Hindlimb muscle (tissue), 1 donor: ENCODE measurements at places on chromosomes 11 and 22. TPM values are rescaled to one million over a fixed set of nuclear protein-coding genes. Genes with fewer than 3 reads are reported as not detected.

- no peak for DNase-seq
Measured at GRCh38 chr11:130908770-130909625, 7.3 kb downstream of the SNX19 start.

Gene TSGA10IP
- 0.32 TPM for polyA plus RNA-seq

GRCh38 chr11:23974601-23975000 lies 522.3 kb upstream of the LUZP2 start:
- no peak for DNase-seq

GRCh38 chr11:40161854-40162410 lies 1297.5 kb downstream of the LRRC4C start:
- DNase-seq: no peak

Gene LAYN
- polyA plus RNA-seq: 4.2 TPM

GRCh38 chr22:46240073-46240472 lies 10.0 kb downstream of the CDPF1 start:
- DNase-seq: no peak

GRCh38 chr11:121889931-121890330 lies 226.1 kb downstream of the BLID start:
- no peak for DNase-seq

Gene MS4A6A
- polyA plus RNA-seq: 31.4 TPM

DNA sequence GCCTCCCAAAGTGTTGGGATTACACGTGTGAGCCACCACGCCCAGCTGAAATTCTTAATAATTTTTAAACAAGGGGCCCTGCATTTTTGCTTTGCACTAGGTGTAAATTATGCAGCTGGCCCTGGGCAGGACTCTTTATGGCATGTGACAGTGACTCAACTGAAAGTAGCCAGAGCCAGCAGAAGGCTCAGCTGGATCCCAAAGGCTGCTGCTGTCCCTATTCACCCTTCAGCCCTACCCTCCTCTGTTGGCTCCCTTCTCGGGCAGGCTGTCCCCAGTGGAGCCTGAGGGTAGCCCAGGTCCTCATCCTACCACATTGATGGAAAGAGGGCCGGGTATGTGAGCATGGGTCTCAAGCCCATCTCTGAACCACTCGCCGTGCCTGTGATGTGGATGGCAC lies 45.6 kb downstream of the CD82 start:
- no peak for DNase-seq

Gene MAPK8IP2
- polyA plus RNA-seq: 0.70 TPM

- DNase-seq: no peak
Measured at GRCh38 chr22:38244106-38244505, 28.7 kb downstream of the TMEM184B start.

GRCh38 chr11:79437981-79438630 lies 2.7 kb downstream of the TENM4 start:
- peak; percentile 26 for DNase-seq

Gene BRD1
- polyA plus RNA-seq: 31.0 TPM

Gene OSM
- 0.17 TPM for polyA plus RNA-seq

Gene DDI1
- not detected for polyA plus RNA-seq

DNA sequence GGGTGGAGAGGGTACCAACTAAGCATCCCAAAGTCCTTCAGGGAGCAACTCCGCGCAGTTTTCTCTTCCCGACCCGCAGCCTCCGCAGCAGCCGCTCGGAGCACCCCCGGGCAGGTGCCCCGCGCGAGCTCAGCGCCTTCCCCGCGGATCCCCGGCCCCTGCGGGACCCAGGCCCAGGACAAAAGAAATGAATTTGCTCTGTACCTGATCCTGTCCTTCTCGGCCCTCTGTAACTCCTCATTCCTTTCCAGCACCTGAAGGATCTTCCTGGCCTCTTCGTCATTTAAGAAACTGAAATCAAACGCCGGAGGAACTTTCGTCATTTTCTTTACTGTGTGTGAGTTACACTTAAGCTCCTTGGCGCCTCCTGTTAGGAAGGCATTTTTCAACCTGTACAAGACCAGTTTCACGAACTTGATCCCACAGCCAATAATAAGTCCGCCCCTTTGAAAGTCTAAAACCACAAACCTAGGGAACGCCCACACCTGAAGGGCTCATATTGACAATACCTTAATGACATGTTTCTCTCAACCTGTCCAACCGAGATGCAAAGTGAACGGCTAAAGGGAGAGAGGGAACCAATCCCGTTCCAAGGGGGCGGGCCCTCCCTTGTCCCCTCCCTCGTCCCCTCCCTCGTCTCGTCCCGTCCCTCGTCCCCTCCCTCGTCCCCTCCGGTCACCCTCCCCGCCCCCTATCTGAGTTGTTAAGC lies at the start of gene EXPH5:
Gene EXPH5, minus strand, starts transcription at position 555 of the 709 bp plus-strand sequence. Its CDS starts 232 bp downstream, at position 323.
- peak; percentile 68 for DNase-seq

GRCh38 chr11:123045101-123045500 lies 16.8 kb downstream of the HSPA8 start:
- DNase-seq: no peak

Gene NAP1L4
- polyA plus RNA-seq: 113 TPM

Gene PLEKHB1
- 0.99 TPM for polyA plus RNA-seq

DNA sequence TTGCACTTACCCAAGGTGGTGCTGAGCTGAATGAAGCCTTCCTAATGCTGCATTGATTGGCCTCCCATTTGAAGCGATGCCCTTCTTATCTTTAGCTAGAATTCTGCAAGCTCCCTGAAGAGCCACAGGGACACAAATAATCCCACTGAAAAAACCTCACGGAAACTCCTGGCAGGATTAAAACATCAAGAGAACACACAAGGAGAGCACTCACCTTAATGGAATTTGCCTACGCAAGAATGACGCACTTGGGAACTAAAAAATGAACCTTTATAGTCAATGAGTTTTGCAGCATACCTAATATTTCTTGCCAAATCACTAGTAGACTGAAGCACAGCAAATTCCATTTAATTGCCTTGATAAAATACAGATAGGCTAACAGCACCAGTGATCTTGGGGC lies 232.8 kb upstream of the UBASH3B start:
- DNase-seq: peak; percentile 34

DNA sequence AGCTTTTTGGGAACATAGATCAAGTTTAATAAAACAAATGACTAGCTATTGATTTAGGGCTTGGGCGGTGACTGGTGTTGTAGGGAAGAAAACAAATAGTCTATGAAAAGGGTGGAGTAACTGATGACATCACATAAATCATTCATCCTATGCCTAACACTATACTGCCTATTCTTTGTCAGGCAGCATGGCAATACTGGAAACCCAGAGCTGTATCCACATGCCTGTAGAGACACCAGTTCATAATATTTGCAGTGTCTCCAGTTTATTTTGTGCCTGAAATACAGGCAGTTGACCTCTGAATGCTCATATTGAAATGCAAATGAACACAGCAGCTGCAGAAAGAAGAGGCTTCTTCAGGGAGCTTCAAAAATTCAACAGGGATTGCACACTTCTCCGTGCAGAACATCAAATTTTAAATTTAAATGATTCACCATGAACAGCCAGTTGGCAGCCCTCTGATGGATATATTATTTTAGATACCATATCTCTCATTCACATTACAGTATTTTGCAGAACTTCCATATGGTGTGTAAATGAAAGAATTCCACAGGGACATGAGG lies 283.1 kb upstream of the CTSC start:
- no peak for DNase-seq

DNA sequence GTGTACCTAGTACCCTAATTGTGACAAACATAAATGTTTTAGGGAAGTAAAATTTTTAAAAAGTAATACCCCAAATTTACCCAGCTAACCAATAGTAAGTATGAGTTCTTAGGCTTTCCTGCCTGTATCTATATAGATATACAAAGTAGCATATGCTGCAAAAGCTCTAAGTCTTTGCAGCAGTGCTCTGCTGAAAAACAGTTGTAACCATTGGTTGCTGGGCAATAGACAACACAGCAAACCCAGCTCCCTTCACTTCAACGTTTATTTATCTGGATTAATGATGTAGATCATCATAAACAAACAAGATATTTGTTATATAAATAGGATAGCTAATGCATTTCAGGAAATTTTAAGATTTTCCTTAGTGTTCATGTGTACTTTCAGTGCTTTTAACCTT lies 82.7 kb downstream of the PAX6 start:
- no peak for DNase-seq

DNA sequence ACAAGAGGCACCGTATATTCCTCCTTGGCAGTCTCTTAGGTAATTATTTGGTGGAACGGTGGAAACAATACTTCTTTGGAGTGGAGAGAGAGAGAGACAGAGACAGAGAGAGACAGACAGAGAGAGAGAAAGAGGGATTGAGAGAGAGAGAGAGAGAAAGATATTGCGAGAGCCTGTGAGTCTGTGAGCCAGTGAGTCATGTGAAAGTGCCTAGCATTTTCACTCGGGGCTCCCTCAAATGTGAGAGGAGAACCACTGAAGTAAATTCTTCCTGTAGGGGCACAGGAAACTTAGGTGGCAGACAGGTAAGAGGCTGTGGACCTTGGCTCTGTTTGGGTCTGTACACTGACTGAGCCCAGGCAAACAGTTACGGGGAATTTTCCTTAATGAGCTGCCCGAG lies 31.6 kb upstream of the SNX19 start:
- DNase-seq: no peak

- DNase-seq: no peak
Measured at GRCh38 chr11:62267576-62267975, 2.4 kb upstream of the SCGB2A2 start.

DNA sequence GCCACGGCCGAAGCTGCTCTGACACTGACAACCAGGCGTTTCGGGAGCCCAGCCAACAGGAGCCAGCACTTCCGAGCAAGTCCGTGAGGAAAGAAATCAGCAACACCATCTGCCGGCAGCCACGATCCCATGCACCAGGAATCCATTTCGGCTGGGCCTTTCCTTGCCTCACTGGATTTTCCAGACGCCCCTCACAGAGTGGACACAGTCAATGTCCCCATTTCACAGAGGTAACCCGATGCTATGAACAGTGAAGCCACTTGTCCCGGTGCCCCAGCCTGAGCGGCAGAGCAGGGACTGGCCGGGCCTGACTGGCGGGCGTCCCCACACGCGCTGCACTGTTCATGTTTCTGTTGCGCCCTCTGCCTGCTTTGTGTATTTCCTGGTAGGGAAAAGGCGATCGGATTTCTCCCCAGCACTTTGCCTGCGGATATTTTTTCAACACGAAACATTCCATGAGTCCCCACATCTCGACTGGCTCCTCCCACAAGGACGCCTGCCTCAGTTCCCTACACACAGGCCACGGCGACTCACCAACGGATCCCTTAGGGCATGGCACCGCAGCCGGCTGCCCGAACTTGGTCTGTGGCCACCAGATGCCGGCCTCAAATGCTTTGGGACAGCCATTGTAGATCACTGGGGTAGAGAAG lies 55.3 kb downstream of the TRMU start:
- DNase-seq: peak; percentile 83
